ENCODE measurements at places on chromosomes 6 and 20.

DNA sequence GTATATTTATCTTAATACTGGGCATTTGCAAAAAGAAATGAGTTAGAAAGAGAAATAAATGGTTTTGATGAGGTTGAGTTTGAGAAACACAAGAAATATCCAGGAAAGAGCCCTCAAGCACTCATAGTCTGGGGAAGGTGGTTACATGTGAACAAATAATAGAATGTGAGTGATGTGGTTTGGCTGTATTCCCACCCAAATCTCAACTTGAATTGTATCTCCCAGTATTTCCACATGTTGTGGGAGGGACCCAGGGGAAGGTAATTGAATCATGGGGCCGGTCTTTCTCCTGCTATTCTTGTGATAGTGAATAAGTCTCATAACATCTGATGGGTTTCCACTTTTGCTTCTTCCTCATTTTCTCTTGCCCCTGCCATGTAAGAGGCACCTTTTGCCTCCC lies 334.1 kb downstream of the COL12A1 start:
- no peak for DNase-seq

- DNase-seq: no peak
Observed at GRCh38 chr20:40809361-40809760, 120.3 kb upstream of the MAFB start.

- no peak for DNase-seq
Observed at GRCh38 chr6:7580927-7581618, 8.9 kb upstream of the SNRNP48 start.

DNA sequence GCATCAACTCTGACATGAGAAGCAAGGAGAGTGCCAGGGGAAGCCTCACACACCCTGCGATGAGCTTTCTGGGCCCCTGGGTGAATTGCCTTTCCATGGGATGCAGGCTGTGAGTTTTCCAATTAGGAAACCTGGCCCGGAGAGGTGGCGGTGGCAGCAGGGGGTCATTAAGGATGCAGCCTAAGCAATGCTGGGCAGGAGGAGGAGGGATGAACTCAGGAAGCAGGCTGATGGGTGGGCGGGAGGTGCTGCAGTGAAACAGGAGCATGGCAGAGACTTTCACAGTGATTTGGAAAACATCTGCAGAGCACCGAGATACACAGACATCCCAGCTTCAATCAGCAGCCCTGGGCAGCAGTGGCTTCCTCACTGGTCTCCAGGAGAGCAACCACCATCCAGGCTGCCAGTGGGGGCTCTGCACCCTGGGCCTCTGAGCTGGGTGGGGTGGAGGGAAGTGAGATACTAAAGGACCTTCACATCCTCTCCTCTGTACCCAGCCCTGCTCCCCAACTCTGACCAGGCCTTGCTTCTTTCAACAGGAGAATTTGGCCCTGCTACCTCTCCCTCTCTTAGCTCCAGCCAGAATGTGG lies 44.9 kb downstream of the LRFN2 start:
- DNase-seq: no peak

All from HFFc6 (cell line).